Upper lobe of right lung (tissue), 1 donor: ENCODE measurements at places on chromosomes 5 and 9. TPM values are rescaled to one million over a fixed set of nuclear protein-coding genes. Genes with fewer than 3 reads are reported as not detected.
A peak's percentile ranks its signal among the peaks of the same experiment; 100 is the strongest.

DNA sequence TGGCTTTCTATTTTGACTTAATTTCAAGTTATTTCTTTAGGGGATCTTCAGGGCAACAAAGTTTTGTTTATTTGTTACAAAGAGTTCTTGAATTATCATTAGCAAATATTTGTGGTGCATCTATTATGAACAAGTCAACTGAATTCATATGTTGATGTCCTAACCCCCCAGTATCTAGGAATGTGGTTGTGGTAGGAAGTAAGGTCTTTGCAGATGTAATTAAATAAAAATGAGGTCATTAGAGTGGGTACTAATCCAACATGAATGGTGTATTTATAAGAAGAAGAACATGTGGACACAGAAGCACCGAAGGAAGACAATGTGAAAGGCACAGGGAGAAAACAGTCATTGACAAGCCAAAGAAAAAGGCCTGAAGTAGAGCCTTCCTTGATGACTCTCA, 474.0 kb upstream of the DAB2 start:
- H3K4me3 ChIP-seq, result no peak overlapping the region
- no peaks in the 10 kb centered on the region for H3K27me3 ChIP-seq
- no peaks in the 10 kb centered on the region for H3K4me1 ChIP-seq
- DNase-seq, result no peak

DNA sequence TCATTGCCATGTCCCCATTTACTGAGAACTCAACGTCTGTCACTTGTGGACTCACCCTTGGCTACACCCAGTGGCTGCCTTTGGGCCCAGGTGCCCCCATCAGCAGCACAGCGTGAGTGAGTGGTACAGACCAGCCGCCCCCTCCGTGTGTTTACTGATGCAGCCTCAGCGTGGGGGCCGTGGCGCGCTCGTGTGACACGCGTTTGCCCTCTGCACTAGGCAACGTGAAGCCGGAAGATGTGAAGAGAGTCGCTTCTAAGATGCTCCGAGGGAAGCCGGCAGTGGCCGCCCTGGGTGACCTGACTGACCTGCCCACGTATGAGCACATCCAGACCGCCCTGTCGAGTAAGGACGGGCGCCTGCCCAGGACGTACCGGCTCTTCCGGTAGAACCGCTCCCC, 12.4 kb downstream of the PMPCA start:
- no peaks in the 10 kb centered on the region for H3K27me3 ChIP-seq
- H3K4me1 ChIP-seq, result no peaks in the 10 kb centered on the region
- no peak overlapping the region for H3K27ac ChIP-seq
- H3K4me3 ChIP-seq, result no peak overlapping the region
- DNase-seq, result no peak

DNA sequence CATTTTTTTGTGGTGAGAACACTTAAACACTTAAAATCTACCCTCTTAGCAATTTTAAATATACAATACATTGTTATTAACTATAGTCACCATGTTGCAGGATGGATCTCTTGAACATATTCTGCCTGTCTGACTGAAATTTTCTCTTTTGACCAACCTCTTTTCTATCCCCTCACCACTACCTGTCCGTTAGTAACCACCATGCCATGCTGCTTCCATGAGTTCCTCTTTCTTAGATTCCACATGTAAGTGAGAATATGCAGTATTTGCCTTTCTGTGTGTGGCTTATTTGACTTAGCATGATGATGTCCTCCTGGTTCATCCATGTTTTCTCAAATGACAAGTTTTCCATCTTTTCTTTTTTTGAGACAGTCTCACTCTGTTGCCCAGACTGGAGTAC, 48.5 kb upstream of the NAA35 start:
- H3K36me3 ChIP-seq, result no peaks in the 10 kb centered on the region
- H3K27ac ChIP-seq, result no peak overlapping the region
- H3K27me3 ChIP-seq, result no peaks in the 10 kb centered on the region
- no peak overlapping the region for H3K4me3 ChIP-seq
- H3K4me1 ChIP-seq, result no peaks in the 10 kb centered on the region

DNA sequence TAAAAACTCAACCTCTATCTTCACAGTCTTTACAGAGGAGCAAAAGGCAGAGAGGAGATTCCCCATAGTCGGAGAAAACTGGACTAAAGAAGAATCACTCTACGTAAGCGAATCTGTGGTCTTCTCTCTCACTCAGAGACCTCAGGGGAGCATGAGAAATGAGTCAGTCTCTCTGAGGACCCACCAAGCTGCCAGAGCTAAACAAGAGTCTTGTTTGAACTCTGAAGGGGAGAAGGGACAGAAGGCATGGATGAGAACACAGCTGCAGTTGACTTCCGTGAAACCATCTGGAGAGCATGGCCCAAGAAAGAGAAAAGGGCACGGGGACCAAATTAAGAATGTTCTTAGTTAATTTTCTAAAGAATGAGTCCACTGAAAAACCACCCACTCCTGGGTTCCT, 12.8 kb upstream of the MAN2A1 start:
- no peaks in the 10 kb centered on the region for H3K36me3 ChIP-seq
- no peaks in the 10 kb centered on the region for H3K4me1 ChIP-seq
- H3K27ac ChIP-seq, result no peak overlapping the region
- no peaks in the 10 kb centered on the region for H3K27me3 ChIP-seq
- no peak for DNase-seq

DNA sequence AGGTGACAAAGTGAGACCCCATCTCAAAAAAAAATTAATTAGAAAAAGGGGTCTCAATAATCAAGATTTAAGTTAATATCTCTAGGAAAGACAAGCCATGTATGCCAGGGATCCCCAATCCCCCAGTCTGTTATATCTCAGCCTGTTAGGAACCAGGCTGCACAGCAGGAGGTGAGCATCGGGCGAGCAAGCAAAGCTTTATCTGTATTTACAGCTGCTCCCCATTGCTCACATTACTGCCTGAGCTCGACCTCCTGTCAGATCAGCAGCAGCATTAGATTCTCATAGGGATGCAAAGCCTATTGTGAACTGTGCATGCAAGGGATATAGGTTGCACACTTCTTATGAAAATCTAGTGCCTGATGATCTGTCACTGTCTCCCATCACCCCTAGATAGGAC, 116.8 kb downstream of the TARS1 start:
- no peaks in the 10 kb centered on the region for H3K4me1 ChIP-seq
- no peak overlapping the region for H3K27ac ChIP-seq
- no peaks in the 10 kb centered on the region for H3K27me3 ChIP-seq
- no peak overlapping the region for H3K4me3 ChIP-seq
- H3K36me3 ChIP-seq, result no peaks in the 10 kb centered on the region

DNA sequence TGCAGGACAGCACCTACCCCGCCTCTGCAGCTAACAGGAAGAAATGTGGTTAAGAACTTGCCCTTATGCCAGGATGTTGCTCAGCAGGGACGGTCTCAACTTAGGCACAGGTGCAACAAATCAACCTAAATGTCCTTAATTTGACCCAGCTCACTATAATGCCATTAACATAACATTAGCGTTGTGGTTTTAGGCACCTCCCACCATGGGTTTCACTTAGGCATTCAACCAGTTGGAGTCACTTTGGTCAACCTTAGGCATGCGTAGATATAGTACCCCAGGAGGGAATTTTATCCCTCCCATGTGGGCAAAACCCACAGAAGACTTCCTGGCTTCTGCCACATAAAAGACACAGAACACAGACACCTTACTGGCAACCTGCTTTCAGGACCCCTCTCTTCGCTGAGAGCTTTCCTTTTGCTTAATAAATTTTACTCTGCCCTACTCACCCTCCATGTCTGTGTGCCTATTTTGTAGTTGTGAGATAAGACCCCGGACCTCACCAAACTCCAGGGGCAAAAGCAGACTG, 8.7 kb upstream of the ERAP1 start:
- H3K4me1 ChIP-seq, result no peaks in the 10 kb centered on the region
- H3K36me3 ChIP-seq, result no peaks in the 10 kb centered on the region
- no peaks in the 10 kb centered on the region for H3K27me3 ChIP-seq
- H3K27ac ChIP-seq, result no peak overlapping the region
- no peak overlapping the region for H3K4me3 ChIP-seq
- DNase-seq, result no peak

DNA sequence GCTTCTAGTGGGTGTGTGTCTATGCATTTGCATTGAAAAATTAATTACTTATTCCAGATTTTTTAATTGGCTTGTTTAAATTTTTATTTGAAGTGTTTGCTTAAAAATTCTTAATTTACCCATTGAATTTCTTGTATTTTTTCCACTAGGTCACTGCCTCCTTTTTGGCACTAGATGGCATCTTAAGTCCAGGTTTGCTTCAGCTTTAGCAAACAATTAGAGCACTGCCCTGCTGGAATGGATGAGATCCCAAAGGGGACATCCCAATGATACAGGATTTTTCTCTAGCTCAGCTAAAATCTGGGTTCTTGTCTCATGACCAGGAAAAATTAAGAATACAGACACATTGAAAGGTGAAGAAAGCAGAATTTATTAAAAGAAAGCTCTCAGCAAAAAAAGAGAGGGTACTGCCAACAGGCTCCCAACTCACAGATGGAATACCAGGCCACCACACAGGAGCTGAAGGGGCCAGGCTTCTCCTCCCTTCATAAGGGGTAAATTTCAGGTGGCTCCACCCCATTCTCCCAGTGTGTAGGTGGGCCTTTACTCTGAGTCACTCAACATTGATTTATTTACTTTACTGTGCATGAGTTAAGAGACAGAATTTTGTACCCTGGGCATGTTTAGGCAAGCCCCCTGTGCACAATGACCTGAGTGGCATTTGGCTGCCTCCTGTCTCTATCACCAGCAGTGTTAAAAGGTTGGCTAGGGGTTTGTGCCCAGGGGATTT, 532.4 kb downstream of the ANXA1 start:
- DNase-seq, result no peak
- H3K27me3 ChIP-seq, result no peaks in the 10 kb centered on the region
- no peaks in the 10 kb centered on the region for H3K4me1 ChIP-seq
- no peak overlapping the region for H3K4me3 ChIP-seq
- no peaks in the 10 kb centered on the region for H3K36me3 ChIP-seq
- no peak overlapping the region for H3K27ac ChIP-seq

DNA sequence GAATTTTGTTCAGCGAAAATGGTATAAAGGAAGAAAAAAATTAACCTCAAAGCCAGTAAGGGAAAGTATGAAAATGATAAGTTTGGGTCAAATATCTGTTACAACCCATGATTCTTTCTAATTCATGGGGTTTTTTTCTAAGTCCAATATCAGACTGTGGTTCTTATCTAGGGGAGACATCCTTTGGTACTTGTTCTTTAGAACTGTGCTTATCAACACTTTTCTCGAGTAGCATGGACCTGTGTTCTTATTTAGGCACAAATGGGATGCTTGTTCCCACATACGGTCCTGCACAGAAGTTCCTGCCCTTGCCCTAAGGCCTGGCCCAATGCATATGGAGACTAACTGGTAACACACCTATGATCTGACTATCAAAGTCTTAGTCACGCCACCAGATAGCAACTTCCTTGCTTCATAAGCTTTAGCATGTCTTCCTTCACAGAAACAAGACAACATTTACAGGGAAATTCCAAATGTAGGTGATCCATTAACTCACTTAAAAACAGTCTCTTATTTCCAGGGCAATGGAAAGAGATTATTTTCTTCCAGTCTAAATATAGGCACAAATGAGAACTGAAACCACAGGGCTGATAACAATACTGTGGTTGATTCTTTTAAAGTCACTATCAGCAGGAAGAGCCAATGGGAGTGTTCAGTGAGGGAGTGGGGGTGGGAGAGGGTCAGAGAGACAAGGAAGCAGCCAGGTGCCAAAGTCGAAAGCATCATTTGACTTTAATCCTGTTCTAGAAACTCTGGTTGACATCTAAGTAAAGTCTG, 268.8 kb upstream of the ANKRD55 start:
- no peaks in the 10 kb centered on the region for H3K4me1 ChIP-seq

DNA sequence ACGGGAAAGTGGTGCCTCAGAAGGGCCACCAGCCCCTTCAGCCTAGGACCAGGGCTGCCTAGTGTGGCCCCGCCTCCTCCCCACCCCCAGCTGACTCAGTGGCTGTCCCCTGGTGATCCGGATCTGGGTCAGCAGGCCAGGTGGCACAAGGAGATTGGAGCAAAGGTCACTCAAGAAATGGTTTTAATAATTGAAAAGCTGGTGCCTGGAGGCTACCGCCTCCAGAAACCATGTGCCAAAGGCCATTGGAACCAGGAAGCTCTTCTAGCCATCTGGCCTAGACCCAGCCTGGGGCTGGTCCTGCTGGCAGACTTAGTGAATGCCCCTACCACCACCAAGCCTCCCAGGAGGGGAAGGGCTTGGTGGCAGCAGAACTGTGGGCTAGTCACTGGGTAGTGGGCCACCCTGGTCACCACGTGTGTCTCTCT, 1.5 kb downstream of the ST6GALNAC4 start:
- no peak overlapping the region for H3K27ac ChIP-seq
- DNase-seq, result no peak
- H3K4me1 ChIP-seq, result peaks cover 54% of the 10 kb centered on the region
- peaks cover 27% of the 10 kb centered on the region for H3K36me3 ChIP-seq

DNA sequence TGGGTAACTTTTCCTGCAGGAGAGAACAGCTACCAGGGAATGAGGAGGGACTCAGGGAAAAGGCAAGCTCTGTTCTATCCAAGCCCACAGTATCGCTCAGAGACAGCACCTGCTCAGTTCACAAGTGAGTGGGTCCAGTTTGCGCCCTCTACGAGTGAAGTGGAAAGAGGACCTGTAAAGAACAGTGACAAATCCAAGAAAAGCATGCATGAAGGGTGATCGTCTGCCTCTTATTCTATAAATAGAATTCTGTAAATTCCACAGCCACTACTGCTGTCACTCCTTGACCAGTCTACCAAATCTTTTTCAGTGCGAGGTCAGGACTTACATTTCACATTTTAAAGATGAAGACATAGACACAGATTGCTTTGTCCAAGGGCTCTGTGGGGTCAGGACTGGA, 117.5 kb downstream of the ENTREP1 start:
- no peaks in the 10 kb centered on the region for H3K4me1 ChIP-seq
- H3K27me3 ChIP-seq, result no peaks in the 10 kb centered on the region
- H3K27ac ChIP-seq, result no peak overlapping the region
- no peak overlapping the region for H3K4me3 ChIP-seq
- no peaks in the 10 kb centered on the region for H3K36me3 ChIP-seq
- DNase-seq, result no peak

DNA sequence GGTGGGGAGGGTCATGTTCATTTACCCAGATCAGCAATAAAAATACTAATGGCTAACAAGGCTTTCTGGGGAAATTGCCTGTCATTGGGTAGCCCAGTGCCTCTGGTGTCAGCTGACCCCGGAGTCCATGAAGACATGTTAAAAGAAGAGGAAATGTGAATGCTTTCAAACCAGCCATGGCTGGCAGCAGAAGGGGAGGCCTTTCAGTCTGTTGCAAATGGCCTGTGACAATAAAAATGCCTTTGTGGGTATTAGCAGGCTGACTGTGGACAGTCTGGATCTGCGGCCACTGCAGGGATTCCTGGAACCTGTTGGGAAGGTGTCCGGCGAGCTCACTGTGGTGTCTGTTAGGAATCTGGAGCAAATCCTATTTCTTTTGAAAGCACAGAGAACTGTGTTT, 7.5 kb downstream of the ABL1 start:
- DNase-seq, result no peak
- H3K27me3 ChIP-seq, result no peaks in the 10 kb centered on the region
- no peak overlapping the region for H3K27ac ChIP-seq
- no peaks in the 10 kb centered on the region for H3K36me3 ChIP-seq

- H3K27me3 ChIP-seq, result peaks cover 29% of the 10 kb centered on the region
- H3K4me1 ChIP-seq, result peaks cover 9% of the 10 kb centered on the region
- H3K4me3 ChIP-seq, result no peak overlapping the region
- peak; percentile 27 for DNase-seq
- no peak overlapping the region for H3K27ac ChIP-seq
- H3K36me3 ChIP-seq, result no peaks in the 10 kb centered on the region
Measured at GRCh38 chr9:126510564-126510963, 103.2 kb upstream of the LMX1B start.

The DRD1 gene
- 0.58 TPM for total RNA-seq

The CTNND2 gene
- total RNA-seq, result 6.9 TPM

The FANCG gene
- 9.4 TPM for total RNA-seq

The ZNG1E gene
- 46.1 TPM for total RNA-seq

The LRRC19 gene
- total RNA-seq, result 0.64 TPM

The PCDHGA7 gene
- total RNA-seq, result 2.5 TPM

The GRIN1 gene
- 0.64 TPM for total RNA-seq
